ENCODE measurements at places on chromosomes 13 and 19.

DNA sequence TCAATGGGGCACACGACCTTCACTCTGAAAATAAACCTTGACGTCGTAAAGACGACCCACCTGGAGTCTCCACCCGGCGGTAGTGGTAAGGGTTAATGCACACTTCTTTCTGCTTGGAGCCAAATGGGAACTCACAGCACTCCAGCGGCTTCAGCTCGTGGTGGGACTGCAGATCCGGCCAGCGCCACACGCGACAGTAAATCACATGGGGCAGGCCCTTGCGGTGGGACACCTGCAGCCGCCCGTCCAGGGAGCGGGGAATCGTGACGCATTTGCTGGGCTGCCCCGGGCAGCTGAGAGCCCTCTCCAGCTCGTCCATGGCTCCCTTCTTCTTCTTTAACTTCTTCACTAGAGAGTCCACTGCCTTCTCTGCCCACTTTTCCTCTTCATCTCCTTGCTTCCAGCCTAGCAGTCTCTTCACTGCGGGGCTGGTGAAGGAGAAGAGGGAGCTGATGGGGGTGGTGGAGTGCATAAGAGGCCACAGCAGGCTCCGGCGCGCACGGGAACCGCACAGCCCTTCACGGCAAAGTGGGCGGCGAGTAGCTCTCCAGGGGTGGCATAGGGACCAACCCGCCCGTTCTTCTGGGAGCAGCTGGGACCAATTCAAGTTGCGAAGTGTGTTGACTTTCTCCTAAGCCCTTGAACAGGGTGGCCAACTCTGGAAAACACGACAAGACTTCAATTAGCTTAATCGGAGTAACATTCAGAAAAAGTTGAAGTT, 40.7 kb downstream of the SMAD9 start:
- DNase-seq = no peak

DNA sequence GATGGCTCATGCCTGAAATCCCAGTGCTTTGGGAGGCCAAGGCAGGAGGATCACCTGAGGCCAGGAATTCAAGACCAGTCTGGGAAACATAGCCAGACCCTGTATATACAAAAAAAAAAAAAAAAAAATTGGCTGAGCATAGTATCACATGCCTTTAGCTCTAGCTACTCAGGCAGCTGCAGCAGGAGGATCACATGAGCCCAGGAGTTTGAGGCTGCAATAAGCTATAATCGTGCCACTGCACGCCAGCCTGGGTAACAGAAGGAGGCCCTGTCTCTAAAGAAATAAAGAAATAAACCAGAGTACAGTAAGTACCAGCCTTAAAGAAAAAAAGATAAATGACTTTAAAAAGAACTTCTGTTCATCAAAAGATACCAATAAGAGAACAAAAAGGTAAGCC, 52.9 kb downstream of the FAM124A start:
- DNase-seq = no peak

DNA sequence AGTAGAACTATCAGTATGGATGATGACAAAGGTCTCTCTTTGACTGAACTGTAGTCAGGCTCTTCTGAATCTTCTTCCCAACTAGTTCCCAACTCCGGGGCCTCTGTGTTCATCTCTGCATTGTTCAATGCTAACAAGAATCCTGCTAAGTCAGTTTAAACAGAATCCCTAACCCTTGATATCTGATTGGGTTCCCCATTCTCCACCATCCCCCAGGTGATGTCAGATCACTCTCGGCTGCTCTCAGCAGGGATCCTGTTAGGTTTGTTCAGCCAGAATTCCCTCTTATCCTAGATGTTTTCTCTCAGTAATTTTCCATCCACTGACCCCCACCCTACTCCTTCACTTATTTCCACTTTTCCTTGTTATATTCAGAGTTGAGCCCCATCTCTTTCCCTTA, 223.6 kb downstream of the RGCC start:
- no peak for DNase-seq

DNA sequence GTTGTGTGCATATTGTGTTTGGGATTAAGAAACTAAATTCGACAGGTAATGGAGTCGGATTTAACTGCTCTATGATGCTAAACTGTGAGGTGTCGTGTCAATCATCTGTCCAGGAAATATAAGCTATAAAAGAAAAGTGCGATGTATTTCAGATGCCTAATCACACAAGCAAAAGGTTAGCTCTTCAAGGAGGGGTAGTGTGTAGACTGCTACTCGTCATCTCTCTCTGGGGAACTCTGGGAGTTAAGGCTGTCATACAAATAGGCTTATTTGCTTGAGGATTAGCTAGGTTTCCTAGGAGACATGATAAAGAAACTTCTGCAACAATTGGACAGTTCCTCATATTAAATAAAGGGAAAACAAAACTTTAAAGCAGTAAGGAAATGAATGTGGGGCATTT, 462.1 kb downstream of the OLFM4 start:
- DNase-seq = no peak

DNA sequence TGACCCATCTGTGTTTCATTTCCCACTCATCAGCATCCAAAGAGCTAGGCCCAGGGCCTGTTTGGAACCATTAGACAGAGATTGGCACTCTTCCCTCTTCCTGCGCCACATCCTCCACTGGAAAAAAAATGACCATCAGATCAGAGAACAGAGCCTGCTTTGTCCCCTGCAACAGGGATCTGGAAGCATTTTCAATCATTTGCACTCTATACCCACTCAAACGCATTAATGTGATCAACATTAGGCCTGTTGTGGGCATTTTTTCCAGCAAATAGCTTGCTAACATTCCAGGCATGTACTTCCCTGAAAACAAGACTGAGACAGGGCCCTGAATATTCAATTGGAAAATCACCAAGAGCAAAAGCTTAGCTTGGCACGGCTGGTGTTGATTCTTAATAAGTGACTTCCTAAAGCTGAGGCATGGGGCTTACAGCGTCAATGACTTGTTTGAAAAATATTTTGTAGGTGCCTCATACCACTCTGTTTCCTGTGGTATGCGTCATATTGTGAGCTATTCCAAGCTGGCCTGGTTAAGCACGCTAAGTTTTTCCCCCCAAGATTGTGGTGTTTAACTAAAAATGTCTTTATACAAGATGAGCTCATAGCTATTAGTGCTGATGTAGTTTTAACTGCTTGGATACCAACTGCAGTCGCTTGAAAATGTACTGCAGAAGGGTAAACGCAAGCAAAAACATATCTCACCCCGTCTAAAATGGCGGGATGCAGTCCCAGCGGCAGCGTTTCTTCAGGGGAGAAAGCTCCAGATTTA, 404.4 kb downstream of the SPRY2 start:
- peak; percentile 95 for DNase-seq

DNA sequence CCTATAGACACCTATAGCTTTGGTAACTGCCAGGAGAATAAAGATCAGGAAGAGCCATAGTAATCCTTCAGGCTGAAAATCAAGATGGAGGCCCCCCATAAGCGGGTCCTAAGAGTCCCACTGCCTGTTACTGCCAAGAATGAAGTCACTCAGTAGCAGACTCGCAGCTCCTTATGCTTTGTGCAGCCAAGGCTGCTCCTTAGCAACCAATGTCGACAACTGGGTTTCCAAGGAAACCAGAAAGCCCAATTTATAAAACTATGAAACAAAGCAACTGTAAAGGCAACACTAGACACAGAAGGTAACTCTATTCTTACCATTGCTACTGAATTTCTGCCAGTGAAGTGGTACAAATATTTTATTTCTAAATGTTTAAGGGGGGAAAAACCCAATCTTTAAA, 56.5 kb downstream of the DCLK1 start:
- no peak for DNase-seq

- DNase-seq = peak; percentile 41
Observed at GRCh38 chr19:53158119-53158656, 665 bp downstream of the ZNF347 start.

DNA sequence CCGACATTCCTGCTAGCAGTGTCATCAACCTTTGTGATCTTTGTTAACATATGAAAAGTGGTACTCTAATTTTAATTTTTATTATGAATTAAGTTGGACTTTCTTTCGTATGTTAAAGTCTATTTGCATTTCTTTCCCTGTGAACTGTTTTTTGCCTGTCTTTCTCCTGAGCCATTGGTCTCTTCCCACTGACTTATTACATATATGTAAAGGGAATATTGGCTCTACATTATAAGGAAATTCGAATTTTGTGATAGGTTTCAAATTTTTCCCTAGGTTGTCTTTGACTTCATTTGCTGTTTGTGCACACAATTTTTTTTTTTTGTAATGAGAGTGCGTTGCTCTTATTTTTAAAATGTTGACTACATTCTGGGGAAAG, 442 bp upstream of the CDC16 start:
- DNase-seq = no peak

DNA sequence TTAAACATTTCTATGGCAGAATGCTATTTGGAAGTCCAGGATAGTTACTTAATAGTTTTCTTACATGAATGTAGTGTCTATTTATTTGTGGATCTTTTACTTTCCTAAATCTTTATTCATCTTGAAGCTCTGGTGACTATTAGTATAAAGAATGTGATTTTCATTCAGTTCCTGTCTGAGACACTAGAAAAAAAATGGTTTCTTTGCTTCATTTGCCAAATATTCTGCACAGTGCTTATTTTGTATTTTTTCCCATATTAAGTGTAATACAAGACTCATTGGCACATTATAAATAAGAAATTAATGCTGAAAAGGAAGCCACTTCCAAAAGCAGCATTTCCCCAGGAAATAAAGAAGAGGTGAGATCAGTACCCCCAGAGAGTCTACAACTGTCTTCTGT, 109.8 kb downstream of the POSTN start:
- DNase-seq = no peak

GRCh38 chr19:30046522-30046921, 104.5 kb downstream of the URI1 start:
- DNase-seq = peak; percentile 36

DNA sequence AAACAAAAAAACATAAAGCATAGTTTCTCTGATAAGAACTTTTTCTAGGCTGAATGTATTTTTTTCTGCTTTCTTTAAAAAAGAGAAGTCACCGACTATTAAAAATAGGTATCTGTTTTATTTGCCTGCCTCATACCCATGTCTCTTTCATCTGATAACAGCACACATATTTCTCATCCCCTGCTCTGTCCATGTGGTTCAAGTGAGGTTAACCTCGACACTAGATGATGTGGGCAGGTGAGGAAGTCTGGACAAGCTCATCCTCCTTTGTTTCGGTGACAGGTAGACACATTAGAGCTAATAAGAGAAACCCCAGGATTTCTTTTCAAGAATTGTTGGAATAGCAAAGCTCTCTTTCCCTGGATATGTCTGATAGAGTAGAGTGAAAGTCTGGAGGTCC, 222.7 kb downstream of the GPC5 start:
- DNase-seq = no peak

DNA sequence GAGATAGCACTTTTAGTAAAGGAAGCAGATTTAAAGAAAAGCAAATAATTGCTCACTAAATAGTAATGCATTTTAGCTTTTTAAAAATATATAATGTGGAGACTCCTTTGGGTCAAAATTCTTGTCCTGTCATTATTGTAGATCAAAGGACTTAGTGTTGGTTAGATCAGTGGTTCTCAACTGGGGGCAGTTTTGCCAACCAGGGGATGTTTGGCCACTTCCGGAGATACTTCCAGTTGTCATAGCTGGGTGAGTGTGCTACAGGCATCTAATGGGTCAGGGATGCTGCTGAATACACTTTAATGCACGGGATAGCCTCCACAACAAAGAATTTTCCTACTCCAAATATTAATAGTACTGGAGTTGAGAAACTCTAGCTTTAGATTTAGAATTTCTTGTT, 126.8 kb downstream of the LMO7 start:
- DNase-seq = no peak

DNA sequence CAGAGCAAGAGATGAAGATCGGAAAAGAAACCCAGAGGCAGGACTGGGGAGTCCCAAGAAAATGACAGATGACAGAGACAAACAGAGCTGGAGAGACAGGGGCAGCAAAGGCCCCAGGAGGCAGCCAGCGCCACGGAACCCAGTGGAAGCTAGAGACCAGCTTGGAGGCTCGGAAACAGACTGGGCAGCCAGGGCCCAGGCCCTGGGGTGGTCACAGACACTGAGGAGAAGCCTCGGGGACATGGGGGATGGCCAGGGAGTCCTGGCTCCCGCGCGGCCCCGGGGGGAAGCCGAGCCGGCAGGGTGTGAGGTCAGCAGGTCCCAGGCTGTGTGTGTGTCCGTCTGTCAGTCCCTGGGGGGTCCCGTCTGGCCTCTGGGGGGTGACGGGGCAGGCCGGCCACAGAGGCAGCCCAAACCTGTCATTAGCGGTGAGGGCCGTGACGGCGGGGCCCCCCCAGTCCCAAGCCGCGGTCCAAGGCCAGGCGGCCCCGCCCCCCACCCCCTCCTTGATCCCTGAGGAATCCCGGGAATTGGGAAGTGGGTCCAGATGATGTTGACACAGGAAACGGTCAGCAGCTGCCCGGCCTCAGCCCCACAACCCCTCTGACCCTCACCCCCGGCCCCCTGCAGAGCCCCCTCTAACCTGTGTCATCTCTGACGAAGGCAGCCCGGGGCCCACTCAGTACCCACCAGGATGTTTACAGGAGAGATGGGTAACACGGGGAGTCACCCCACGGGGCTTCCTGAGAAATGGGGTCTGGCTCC, 2.5 kb upstream of the TMEM190 start:
- DNase-seq = no peak

All from PC-3 (cell line).